ENCODE measurements at places on chromosomes 3 and 15.
A peak's percentile ranks its signal among the peaks of the same experiment; 100 is the strongest.

DNA sequence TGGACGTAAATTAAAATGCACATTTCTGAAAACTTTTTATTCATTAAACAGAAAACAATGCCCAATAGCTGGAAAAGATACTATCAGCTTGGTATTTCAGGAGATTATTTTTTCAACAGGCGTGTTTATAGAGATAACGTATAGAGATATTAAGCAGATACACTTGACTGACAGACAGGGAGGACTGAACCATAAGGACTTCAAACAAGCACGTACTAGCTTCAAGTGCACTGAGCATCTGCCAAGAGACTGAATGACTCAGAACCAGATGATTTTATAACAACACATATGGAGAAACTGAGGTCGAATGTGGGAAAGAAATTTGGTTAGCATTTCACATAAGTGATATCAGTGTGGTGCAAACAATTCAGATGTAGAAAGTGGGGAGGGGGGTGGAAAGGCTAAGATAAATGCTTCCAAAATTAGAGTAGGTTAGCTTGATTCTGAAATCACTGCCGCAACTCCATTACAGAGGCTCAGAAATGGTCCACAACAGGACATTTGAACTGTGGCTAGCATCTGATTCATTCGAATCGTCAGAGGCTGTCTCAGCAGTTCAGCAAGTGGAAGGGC is 103.5 kb downstream of the SEMA6D start:
- DNase-seq = no peak

- DNase-seq = no peak
Observed at GRCh38 chr3:80087767-80088166, 320.0 kb upstream of the ROBO1 start.

- DNase-seq = peak; percentile 30
Observed at GRCh38 chr15:58453931-58454793, 22.4 kb downstream of the LIPC start.

- DNase-seq = no peak
Observed at GRCh38 chr3:5095886-5096285, 26.2 kb upstream of the ARL8B start.

GRCh38 chr3:129343643-129344360 is 65.1 kb downstream of the HMCES start:
- DNase-seq = no peak

DNA sequence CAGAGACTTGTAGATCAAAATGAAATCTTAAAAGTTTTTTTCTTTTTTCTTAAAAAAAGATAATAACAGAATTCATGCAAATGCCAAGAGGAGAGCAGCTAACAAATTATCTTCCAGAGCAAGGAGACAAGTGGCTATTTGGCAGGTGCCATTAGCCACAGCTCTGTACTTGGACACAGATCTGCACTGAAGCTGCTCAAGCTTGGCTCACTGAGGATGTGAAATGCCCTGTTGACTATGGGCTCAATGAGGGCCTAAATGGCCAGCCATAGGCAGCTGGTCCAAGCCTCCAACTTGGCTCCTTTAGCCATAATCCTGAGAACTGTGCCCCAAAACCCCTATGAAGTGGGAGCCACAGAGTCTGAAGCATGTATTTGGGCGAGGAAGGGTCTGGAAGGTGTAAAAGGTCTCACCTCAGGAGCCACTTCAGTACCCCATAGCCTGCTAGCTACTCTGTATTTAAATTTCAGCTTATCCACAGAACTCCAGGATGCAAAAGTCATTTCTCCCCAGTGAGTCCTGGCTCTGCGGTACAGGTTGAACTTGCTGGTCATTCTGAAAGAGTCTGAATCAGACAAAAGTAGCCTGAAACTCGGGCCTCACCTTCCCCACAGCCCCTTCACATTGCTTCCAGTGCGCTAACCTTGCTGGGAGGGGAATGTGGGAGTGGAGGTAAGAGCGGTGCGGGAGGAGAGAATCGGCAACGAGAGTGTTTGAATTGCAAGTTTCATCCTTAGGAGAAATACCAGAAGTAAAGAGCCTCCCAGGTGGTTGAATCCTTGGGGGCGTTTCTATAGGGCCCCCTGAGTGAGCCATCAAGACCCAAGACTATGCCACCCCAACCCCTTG is 48.0 kb downstream of the ZIC4 start:
- no peak for DNase-seq

- no peak for DNase-seq
Observed at GRCh38 chr3:160454995-160455394, 5.4 kb upstream of the TRIM59 start.

DNA sequence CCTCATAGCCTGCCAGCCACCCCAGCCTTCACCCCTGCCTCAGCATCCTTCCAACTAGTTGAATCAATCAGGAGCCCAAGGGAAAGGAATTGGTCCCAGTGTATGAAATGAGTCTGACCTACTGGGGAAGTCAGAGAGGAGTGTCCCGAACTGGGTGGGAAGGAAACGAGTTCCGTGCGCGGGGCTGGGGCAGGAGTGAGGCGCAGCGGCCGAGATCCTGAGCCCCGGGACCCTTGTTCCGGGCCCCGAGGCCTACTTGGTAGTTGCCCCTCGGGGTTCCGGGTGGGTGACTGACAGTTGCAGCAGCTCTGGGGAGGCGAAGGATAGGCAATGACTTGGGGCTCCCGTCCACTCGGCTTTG is 1.1 kb upstream of the PLCL2 start:
- no peak for DNase-seq

DNA sequence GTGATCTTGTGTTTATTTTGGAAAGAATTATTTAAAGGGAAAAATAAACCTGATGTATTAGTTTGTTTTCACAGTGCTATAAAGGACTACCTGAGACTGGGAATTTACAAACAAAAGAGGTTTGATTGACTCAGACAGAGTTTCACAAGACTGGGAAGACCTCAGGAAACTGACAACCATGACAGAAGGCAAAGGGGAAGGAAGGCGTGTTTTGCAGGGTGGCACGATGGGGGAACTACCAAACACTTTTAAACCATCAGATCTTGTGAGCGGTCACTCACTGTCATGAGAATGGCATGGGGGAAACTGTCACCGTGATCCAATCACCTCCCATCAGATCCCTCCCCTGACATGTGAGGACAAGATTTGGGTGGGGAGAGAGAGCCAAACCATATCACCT is 87.0 kb downstream of the TP63 start:
- DNase-seq = no peak

DNA sequence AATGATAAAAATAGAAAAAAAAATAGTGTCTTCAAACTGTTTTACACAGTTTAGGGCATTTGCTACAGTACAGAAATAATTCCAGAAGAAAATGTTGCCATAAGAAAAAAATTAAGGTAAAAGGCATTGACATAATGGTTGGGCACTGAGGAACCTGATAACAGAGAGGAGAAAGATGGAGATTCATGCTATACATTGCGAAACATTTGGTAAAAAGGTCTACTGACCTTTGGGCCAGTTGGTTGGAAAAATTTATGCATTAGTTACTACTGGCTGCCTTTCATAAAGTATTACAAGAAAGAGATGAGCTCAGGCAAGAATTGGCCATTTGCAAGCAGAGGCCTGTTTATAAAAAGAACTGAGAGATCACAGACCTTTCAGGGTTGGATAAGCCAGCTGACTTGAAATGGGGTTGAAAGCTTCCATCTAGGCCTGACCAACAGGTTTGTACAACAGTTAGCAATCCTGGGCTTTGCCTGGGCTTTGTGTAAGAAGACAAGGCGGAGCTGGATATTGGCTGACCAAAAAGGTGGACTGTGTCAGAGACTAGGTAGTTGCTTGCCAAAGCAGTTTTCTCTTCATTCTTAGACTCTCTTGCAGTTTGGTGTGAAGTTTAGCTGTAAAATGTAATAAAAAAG is 166.6 kb upstream of the MCTP2 start:
- no peak for DNase-seq

- no peak for DNase-seq
Observed at GRCh38 chr3:61594964-61595285, 33.6 kb downstream of the PTPRG start.

DNA sequence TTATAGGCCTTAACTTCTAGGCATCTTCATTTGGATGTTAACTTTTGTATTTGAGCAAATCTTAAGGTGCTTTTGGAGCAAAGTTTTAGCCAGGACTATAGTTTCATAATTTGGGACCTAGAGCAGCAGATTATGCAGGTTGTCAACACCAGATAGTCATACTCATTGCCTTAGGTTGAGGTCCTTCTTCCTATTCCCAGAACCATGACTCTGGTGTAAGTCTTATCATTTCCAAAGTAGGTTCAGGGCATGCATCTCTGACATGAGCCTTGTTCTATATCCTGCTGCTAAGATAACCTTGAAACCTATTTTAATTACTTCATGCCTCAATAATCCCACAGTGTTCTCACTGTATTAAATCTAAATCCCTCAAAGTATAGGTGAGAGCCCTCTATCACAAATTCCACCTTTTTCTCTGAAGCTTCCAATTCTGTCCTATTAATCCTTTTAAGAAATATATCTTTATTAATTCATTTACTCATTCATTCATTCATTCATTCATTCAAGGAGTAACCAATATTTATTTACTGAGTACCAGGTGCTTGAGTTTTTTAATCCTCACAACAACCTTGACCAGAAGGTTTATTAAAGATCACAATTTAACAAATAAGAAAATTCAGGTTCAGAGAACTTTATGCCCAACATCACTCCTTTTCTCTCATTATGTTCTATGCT is 2.7 kb upstream of the FNDC3B start:
- no peak for DNase-seq

DNA sequence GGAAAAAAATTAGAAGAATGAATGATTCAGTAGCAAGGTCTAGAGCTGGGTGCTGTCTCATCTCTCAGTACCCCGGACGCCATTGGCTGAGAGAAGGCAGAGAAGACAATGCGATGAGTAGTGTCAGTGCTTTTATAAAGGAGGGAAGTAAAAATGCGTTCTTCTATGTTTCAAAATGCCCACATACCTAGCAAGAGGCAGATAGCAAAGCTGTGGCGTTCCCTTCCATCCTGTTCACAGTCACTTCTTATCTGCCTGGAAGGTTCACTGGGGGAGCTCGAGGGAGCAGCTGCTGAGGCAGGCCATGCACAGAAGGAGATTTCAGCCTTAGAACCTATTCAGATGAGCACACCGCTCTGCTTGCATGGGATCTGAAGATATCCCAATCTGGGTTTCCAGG is 234.0 kb downstream of the RPLP1 start:
- no peak for DNase-seq

DNA sequence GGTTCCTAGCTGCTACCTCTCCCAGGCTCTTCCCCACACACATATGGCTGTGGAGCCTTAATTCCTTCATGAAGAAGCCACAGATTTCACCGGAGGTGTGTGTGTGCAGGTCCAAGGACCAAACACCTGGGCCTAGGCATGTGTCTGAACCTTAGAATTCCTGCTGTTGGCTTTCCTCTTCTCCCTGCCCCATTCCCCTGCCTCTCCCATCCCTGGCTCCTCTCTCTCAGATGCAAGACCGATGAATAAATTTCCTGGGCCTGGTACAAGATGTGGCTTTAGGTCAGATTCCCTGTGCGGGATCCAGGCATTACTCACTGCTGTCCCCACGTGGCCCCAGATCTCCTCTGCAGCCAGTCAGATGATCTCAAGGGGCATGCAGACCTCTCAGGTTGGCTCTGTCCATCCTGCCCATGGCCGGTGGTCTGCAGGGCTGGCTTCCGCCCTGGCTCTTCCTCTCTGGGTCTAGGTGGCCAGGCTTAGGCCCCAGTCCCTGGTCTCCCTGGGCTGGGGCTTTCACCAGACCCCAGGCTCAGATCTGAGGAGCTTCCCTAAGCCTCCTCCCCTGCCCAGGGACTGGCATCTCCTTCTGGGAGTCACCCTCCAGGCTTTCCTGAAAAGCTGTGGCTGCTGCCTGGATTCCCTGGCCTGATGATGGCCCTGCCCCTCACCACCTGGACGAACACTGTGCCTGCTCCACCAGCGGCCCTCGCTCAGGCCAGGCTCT is 20.5 kb downstream of the CCR9 start:
- no peak for DNase-seq

- DNase-seq = no peak
Observed at GRCh38 chr3:45871780-45872179, 14.6 kb upstream of the CCR9 start.

GRCh38 chr3:160477750-160478149 is 28.2 kb upstream of the TRIM59 start:
- no peak for DNase-seq

DNA sequence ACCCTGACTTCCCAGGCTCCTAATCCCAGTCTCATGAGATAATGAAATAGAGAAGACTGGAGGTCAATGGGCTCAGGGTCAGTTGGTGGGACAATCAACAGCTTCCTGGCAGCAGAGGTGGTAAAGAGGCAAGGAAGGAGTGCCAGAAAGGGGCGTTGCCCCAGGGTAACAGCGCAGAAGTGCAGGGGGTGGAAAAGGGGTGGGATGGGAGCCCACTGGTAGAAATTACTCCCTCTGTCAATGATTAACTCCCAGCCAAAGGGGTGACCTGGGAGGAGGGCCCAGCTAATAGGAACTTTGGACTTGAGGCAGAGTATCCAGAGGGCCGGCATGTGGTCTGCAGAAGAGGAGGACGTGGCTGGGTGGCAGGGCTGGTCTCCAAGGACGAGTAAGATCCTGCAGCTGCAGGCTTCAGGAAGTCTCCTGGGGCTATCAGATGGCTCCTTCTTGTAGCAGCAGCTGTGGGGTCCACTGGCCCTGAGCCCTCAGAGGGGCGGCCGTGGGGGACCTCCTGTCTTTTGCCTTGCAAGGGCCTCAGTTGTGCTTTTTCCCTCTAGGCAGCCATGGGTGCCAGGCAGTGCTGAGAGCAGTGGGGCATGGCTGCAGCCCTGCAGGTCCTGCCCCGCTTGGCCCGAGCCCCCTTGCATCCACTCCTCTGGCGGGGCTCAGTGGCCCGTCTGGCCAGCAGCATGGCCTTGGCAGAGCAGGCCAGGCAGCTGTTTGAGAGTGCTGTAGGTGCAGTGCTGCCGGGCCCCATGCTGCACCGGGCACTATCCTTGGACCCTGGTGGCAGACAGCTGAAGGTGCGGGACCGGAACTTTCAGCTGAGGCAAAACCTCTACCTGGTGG is 2.3 kb downstream of the GLYCTK start:
- no peak for DNase-seq

DNA sequence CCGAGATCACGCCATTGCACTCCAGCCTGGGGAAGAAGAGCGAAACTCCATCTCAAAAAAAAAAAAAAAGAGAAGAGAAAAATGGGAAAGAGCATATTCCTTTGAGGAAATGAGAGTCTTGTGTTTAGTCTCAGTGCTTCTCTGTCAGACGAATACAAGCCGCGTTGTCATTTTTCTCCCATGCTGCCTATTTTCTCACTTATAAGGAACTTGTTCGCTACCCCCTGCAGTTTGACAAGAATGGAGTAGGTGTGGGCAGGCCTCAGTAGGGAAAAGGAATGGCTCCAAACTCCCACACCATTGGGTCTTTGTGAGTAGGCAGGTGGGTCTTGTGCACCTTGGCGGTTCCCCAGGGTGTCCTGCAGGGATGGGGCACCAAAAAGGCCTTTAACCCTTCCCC is 6.5 kb downstream of the GPR160 start:
- no peak for DNase-seq

All from GDM1 (cell line).